ENCODE measurements at places on chromosomes 7 and 10.

- no peak for DNase-seq
Measured at GRCh38 chr10:75159519-75159918, 48.1 kb downstream of the SAMD8 start.

DNA sequence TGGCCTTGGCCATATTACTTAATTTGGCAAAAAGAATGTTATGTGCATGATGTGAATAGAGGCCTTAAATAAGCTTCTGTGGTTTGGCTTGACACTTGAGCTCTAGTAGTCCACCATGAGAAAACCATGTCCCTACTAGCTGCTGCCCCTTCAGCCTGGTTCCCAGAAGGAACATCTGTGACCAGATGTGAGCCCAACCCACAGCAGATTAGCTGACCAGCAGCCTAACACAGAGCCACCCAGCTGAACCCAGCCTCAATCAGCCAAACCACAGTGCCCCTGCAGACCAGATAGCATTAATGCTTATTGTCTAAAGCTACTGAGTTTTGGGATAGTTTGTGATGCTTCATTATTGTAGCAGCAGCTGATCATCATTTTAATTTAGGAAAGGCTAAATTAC lies 16.6 kb downstream of the JAZF1 start:
- no peak for DNase-seq

- DNase-seq: no peak
Measured at GRCh38 chr7:36911788-36912187, 187.5 kb upstream of the AOAH start.

- DNase-seq: no peak
Measured at GRCh38 chr7:20404320-20404719, 73.6 kb downstream of the ITGB8 start.

GRCh38 chr10:15370212-15370855 lies 755 bp downstream of the FAM171A1 start:
- no peak for DNase-seq

DNA sequence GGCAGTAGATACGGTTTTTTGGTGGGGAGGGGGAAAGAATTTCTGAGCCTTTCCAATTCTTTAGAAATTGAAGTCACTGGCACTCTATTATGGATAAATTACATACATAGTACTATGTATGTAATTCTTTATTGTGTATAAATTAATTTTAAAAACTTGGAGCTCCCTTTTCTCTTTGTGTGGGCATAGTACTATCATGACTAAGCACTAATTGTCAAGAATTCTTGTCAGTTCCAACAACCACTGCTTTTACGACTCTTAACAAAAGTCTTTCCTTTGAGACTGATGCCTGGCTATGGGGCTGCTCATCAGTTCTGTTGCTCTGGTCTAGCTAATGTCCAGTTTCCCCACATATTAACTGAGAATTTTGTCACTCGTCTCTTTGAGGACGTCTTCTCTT lies 365.3 kb upstream of the RNF32 start:
- DNase-seq: no peak

GRCh38 chr10:111151595-111152307 lies 74.9 kb downstream of the ADRA2A start:
- no peak for DNase-seq

- no peak for DNase-seq
Measured at GRCh38 chr7:15085366-15085765, 182.8 kb upstream of the DGKB start.

DNA sequence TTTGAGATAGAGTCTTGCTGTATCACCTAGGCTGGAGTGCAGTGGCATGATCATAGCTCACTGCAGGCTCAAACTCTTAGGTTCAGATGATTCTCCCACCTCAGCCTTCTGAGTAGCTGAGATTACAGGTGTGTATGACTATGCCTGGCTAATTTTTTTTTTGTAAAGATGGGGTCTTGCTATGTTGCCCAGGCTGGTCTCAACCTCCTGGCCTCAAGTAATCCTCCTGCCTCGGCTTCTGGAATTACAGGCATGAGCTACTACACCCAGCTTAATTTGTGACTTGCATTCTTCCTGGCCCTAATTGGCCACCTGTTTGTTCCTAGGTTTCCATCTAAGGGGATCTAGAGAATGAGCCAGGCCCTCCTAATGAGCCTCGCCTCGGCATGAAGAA lies 9.3 kb downstream of the ARHGAP22 start:
- DNase-seq: no peak

- no peak for DNase-seq
Measured at GRCh38 chr7:21651697-21652096, 108.9 kb downstream of the DNAH11 start.

DNA sequence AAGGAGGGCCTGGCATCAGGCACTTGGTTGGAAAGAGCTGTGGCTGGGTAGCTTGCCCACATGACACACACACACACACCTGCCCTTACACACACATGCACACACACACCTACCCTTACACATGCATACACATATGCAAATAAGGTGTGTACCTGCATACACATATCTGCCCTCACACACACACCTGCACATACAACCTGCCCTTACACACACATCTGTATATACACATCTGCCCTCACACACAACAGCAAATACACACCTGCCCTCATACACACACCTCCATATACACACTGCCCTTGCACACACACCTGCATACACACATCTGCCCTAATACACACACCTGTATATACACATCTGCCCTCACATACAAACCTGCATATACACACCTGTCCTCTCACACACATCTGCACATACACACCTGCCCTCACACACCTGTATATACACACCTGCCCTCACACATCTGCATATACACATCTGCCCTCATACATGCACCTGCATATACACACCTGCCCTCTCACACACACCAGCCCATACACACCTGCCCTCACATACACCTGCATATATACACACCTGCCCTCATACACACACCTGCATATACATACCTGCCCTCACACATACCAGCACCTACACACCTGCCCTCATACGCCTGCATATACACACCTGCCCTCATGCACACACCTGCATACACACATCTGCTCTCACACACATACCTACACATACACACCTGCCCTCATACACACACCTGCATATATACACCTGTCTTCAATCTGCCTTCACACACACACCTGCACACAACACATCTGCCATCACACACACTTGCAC lies 82.9 kb downstream of the GRID1 start:
- DNase-seq: no peak

GRCh38 chr7:63039882-63040281 lies 958.8 kb upstream of the ZNF722 start:
- no peak for DNase-seq
